Thyroid gland (tissue), 4 donors: ENCODE measurements at places on chromosomes 11 and 22. TPM values are rescaled to one million over a fixed set of nuclear protein-coding genes. Genes with fewer than 3 reads are reported as not detected.

The GUCD1 gene
- 81.0 TPM for total RNA-seq

The SCGB1C1 gene
- not detected for total RNA-seq

The GSTT2B gene
- 13.8 TPM for total RNA-seq

The F2 gene
- total RNA-seq = not detected

DNA sequence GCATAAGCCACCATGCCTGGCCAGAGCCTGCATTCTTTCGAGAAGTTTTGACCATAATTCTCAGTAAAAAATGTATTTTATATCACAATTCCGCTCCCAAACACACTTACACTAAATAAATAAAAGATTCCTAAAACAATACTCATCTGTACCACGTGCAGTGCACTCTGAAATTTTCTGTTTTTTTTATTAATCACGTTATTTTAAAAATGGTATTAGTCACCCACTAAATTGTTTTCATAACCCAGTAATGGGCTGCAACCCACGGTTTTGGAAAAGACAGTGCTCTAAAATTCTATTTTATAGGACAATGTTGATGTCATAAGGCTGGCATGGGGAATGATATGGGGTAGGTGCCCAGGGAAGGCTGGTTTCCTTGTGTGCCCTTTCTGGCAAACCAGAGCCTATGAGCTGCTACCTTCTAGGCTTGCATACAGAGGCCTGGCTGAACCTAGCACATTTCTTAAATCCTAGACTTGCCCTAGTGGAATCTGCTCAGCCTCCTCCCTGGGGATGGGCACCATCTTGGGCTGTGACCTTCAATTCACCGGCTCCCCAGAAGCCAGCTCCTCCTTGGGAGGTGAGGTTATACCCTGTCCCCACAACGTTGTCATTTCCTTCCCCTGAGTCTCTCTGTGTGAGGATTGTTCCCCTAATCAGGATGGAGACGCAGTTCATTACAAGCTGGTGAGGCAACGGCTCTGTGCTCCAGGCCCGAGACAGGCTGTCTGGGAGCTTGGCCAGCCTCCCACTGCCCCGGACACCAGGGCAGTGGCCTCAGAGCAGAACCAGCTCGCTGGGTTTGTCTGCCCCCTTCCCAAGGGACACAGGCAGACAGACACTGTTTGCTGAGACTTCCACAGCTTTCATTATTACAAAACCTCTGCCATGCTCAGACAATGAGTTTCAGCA is 116.5 kb upstream of the NAV2 start:
- DNase-seq = peak; percentile 78

GRCh38 chr11:68912254-68912653 is 8.6 kb downstream of the IGHMBP2 start:
- DNase-seq = no peak

DNA sequence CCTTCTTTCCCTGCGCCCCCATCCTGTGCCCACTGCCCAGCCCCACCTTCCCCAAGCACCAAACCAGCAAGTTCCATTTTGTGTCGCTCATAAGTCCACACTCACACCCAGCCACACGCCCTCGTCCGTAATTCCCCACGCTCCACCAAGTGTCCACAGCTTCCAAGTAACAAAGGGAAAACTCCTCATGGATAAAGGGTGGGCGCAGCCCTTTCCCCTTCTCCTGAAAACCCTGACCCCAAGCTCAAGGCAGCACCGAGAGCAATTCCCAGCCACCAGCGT is 458 bp downstream of the FXYD6 start:
- DNase-seq = no peak

DNA sequence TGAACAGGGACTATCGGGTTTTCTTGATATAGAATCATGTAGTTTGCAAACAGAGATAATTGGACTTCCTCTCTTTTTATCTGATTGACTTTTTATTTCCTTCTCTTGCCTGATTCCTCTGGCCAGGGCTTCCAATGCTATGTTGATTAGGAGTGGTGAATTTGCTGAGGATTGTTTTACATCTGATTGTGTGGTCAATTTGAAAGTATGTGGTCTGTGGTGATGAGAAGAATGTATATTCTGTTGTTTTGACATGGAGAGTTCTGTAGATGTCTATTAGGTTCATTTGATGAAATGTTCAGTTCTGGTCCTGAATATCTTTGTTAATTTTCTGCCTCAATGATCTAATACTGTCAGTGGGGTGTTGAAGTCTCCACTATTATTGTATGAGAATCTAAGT is 713.2 kb upstream of the CCDC179 start:
- DNase-seq = no peak
